ENCODE measurements at places on chromosomes 12 and 14.
A peak's percentile ranks its signal among the peaks of the same experiment; 100 is the strongest.

DNA sequence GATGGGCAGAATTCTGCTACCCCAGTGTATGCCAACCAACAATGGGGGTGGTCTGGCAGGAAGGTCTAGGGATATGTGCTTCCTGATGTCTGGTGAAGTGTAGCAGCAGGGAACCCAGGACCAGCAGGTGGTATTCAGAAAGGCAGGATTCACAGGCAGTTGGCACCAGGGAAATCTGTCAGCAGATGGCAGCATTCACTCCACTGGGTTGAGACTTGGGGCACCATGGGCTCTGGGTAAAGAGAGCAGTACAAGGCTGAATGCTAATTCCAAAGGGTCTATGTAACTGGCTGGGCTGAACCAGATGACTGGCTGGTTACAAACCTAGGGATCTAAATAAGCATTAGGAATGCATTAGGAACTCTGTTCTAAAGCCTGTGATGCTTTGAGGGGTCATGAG is 466.9 kb upstream of the STXBP6 start:
- DNase-seq: peak; percentile 23

DNA sequence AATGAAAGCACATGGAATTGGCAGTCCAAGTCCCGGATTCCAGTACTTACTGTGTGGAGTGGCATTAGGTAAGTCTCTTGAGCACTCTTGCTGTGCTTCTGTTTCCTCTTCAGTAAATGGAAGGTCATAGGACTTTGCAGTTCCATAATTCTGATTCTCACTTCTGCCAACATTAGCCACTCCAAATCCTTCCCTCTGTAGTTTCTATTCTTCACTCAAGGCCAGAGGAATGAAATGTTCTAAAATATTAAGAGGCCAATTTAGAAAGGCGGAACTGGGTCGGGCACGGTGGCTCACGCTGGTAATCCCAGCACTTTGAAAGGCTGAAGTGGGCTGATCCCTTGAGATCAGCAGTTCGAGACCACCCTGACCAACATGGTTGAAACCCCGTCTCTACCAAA is 19.8 kb upstream of the SLC5A8 start:
- no peak for DNase-seq

GRCh38 chr12:94191811-94192210 is 43.4 kb downstream of the PLXNC1 start:
- no peak for DNase-seq

GRCh38 chr12:116319898-116320621 is 42.6 kb upstream of the MED13L start:
- DNase-seq: no peak

GRCh38 chr14:23665302-23666016 is 29.3 kb downstream of the DHRS2 start:
- DNase-seq: no peak

GRCh38 chr14:72550513-72550912 is 343.4 kb downstream of the DPF3 start:
- DNase-seq: no peak

DNA sequence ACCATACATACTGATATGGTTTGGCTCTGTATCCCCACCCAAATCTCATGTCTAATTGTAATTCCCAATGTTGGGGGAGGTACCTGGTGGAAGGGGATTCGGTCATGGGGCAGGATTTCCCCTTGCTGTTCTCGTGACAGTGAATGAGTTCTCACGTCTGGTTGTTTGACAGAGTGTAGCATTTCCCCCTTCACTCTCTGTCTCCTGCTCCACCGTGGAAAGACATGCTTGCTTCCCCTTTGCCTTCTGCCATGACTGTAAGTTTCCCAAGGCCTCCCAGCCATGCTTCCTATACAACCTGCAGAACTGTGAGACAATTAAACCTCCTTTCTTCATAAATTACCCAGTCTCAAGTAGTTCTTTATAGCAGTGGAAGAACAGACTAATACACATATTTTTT is 28.8 kb upstream of the DTX1 start:
- no peak for DNase-seq

GRCh38 chr12:123270214-123271000 is 1.2 kb downstream of the CDK2AP1 start:
- no peak for DNase-seq

DNA sequence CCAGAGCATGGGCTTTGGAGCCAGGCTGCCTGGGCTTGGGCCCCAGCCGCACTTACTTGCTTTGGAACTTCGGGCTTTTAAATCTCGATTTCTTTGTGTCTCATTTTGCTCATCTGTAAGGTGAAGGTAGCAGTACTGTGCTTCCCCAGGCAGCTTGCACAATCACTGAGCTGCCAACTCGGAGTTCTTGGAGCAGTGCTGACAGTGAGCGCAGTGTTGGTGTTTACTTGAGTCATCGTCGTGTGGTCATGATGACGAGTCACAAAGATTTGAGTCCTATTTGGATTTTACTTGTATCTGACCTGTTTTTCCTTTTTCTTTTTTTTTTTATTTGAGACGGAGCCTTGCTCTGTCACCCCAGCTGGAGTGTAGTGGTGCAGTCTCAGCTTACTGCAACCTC is 31.3 kb upstream of the ATF1 start:
- DNase-seq: no peak

GRCh38 chr12:1553536-1553935 is 40.8 kb downstream of the FBXL14 start:
- no peak for DNase-seq

DNA sequence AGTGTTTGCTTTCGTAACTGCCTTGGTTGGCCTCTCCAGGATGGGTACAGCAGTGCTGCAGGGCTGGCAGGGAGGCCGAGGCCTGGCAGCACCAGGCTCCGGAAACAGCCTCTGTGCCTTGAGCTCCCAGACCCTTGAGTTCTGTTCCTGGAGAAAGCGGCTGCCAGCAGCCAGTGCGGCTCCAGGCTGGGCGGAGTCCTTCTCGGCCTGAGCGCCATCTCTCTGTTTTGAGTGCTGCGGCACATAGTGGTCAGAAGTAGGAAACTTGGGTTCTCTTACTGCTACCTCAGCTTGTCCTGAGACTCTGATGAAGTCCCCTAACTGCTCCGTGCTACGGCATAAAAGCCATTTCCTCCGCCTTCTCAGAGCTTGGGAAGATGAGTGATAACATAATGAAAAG is 65.9 kb downstream of the KCNA1 start:
- no peak for DNase-seq

DNA sequence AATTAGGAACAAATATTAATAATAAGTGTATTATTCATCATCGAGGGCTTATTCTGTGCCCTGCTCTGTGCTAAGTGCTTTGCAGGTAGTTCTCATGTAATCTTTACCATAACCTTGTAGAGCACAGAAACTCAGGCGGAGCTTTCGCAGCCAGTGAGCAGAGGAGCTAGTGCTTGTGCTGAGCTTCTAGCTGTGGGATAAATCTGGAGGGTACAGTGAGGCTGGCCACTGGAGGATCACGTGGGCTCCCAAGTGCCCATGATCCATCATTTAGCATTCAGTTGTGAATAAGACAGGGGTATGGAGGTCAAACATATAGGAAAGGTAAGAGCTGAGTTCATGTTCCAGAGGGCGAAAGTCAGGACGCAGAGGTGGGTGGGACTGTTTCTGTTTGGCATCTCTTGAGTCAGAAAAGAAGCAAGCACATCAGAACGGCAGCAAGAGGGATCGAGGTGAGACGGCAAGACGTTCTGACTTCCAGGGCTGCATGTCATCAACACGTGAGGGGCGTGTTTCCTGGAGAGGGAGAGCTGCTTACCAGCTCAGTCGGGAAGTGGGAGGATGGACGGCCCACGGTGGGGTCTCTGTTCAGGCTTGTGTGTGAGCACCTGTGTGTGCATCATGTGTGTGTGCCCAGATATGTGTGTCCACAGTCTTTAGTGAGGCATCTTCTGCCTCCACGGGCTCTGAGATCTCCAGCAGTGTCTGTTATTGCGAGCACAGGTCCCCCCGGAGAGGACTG is 16.8 kb upstream of the KRT80 start:
- no peak for DNase-seq

GRCh38 chr12:81968421-81968820 is 209.3 kb upstream of the PPFIA2 start:
- no peak for DNase-seq

- peak; percentile 84 for DNase-seq
Observed at GRCh38 chr12:14710632-14711320, 14.4 kb upstream of the GUCY2C start.

GRCh38 chr14:37285220-37285619 is 87.5 kb downstream of the MIPOL1 start:
- no peak for DNase-seq

- no peak for DNase-seq
Observed at GRCh38 chr12:71973687-71974086, 35.0 kb downstream of the TPH2 start.

DNA sequence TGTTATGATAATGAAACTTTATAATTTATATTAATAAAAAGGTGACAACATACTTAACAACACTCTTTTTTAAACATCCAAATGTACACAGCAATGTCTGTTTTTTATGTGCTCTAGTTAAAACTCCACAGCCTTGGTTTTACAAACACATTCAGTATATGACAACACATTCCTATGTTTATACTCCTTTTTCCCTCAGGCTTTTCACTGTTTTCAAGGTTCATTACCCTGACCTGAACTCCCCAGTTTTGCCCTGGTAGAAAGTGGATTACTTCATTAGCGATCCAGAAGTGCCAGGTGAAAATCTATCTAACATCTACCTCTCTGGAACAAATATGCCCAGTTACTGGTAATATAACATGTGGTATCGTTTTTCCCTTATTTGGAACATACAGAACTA is 340.2 kb upstream of the DDHD1 start:
- no peak for DNase-seq

- DNase-seq: no peak
Observed at GRCh38 chr14:28142400-28143015, 624.1 kb upstream of the FOXG1 start.

GRCh38 chr12:57521525-57522010 is 1.1 kb upstream of the MBD6 start:
- no peak for DNase-seq

DNA sequence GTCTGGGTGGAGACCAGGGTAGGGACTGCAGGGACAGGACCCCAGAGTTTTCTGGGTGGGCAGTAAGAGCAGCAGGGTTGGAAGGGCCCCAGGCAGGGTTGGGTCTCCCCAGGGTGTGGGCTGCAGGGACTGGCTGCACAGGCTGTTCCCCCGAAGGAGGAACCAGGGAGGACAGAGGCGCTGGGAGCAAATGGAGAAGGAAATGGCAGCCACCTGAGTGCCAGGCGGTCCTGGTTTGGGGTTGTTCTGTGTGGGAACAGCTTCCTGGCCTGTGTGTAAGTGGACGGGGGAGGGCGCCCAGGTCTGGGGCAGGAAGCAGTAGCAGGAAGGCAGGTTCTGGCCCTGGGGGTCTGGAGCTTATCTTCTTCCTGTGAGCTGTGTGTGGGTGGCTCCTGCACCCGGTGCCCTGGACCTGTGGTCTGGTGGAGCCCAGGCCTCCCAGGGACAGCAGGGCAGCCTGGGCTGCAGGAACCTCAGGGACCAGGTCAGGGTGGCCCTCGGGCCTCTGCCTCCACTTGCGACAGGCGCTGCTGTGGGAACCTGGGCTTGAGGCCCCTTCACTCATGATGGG is 372.8 kb downstream of the TMEM121 start:
- DNase-seq: no peak

DNA sequence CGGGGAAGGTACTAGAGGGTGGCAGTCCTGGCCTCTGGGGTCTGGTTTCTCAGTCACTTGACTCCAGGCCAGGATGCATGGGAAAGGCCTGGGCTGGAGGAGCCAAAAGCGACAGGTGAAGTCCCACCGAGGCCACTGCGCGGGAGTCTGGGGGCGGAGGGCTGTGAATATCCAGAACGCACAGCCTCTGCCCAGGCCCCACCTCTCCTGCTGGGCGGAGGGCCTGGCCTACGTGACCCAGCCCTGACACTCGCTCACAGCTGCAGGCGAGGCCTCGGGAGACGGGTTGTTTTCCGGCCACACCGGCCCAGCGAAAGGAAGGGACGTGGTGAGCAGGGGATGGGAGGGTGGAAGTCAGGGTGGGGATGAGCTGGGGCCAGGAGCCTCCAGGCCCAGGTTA is 91.2 kb downstream of the RFLNA start:
- no peak for DNase-seq

GRCh38 chr14:85793533-85793932 is 263.6 kb downstream of the FLRT2 start:
- no peak for DNase-seq

GRCh38 chr14:68571928-68572525 is 220.8 kb downstream of the ZFP36L1 start:
- DNase-seq: no peak

- no peak for DNase-seq
Observed at GRCh38 chr12:124514996-124515932, 52.1 kb downstream of the NCOR2 start.

DNA sequence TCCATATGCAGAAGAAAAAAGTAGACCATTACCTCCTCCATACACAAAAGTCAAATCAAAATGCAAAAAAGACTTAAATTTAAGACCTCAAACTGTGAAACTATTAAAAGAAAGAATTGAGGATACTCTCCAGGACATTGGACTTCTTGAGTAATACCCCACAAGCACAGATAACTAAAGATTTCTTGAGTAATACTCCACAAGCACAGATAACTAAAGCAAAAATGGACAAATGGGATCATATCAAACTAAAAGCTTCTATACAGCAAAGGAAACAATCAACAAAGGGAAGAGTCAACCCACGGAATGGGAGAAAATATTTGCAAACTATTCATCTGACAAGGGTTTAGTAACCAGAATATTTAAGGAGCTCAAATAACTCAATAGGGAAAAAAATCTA is 427.9 kb downstream of the CCDC91 start:
- DNase-seq: no peak

DNA sequence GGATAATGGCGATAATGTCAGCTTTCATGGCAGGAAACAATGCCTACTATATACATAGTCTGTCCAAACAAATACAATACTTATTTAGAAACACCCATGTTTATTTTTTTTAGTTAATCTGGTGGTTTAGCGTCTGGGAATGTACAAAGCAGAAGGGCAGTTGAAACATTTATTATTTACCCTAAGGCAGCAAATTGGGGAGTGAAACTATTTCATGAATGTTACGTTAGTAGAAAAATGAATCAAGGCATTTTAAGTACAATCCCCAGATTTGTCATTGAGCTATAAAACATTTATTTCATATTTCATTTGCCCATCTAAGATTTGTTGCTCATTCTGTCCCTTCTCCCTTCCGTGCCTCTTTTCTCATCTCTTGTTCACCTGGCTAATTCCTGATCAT is 87.1 kb upstream of the ATF1 start:
- no peak for DNase-seq

- no peak for DNase-seq
Observed at GRCh38 chr12:3081091-3081490, 3.9 kb downstream of the TSPAN9 start.

- no peak for DNase-seq
Observed at GRCh38 chr12:15688202-15688736, 100.9 kb downstream of the EPS8 start.

- DNase-seq: no peak
Observed at GRCh38 chr12:22689876-22690275, 64.9 kb downstream of the ETNK1 start.

GRCh38 chr12:116141110-116141832 is 136.2 kb downstream of the MED13L start:
- DNase-seq: no peak

GRCh38 chr14:77125281-77125801 is 16.2 kb downstream of the ZDHHC22 start:
- DNase-seq: no peak

GRCh38 chr14:72755766-72756165 is 138.1 kb downstream of the DPF3 start:
- DNase-seq: no peak

Data from NCI-H2081 treated with DMSO at 0.1 percent for 48 hours (cell line).